Urinary bladder (tissue), 4 donors: ENCODE measurements at places on chromosomes 1 and 21.

GRCh38 chr1:14140831-14141401 is 440.9 kb downstream of the PRDM2 start:
- DNase-seq, result no peak

DNA sequence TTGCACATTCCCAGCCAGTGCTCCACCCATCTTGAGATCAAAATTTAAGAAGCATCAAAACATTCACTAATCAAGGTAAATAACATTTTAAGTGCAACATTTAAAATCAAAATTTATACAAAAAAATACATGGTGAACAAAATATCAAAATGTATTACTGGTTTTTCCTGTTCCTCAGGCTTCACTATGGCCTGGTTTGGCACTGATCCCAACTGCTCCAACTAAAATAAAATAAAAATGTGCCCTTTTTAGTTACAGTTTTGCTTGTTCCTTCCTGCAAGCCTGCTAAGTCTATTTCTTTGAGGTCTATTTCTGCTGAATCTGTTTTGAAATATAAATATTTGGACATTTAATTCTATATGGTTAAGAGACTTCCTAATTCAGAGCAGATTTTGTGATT is 54.9 kb downstream of the ADAMTS1 start:
- DNase-seq, result no peak

- no peak for DNase-seq
Measured at GRCh38 chr1:184272175-184272866, 114.5 kb upstream of the C1orf21 start.

- peak; percentile 52 for DNase-seq
Measured at GRCh38 chr1:161305867-161306519, 3.8 kb downstream of the MPZ start.

DNA sequence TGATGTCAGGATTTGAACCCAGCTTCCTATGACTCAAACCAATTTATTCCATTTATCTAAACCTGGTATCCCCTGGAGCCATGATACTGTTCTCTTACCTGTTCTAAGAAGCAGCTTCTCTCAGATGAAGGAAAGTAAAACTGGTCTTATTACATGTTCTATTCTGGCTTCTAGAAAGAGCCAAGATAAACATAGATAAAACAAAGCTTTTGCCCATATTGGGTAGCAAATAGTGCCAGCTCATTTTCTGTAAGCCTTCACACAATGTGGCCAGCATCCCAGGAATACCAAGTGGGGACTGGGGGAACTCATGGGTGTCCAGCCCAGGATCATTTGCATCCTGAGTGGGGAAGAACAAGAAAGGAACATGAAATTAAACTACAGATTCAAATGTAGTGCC is 53.5 kb upstream of the EPHA8 start:
- DNase-seq, result no peak

GRCh38 chr1:220751111-220751510 is 3.0 kb downstream of the MTARC2 start:
- no peak for DNase-seq

DNA sequence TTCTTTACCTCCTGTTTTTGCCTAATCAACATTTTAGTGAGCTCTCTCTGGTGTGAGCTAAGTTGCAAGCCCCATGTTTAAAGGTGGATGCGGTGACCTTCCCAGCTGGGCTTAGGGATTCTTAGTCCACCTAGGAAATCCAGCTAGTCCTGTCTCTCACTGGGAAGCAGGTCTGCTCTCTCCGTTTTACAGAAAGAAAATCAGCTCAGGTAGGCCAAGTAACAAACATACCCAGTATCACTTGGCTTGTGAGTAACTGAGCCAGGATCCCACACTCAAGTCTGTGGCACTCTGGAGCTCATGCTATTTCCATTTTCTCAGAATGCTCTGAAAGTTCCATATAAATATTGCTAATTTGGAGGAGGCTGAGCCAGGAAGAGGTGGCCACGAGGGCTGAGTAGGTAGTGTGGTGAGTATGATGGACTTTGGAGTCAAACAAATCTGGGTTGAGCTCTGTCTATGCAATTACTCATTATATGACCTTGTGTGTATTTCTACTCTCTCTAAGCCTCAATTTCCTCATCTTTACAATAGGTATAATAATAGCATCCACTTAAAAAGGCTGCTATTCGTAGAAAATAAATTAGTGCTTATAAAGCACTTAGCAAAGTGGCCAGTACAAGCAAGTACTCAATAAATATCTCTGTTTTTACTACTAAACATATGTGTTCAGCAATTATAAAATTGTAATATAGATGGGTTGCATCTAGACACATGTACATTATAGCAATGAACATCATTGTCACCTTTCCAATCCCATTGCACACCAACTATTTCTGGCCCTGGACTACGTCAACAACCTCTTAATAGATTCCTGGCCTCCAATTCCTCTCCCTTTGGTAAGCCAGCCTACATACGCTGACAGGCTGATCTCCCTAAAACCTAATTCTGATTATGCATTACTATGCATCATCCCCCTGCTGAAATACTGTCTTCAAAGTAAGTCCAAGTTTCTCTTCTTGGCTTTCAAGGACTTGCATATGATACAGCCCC is 32.7 kb upstream of the DHCR24 start:
- no peak for DNase-seq

GRCh38 chr1:205709059-205709398 is 28.7 kb upstream of the SLC45A3 start:
- DNase-seq, result no peak

- peak; percentile 35 for DNase-seq
Measured at GRCh38 chr1:63799820-63800219, 26.0 kb downstream of the ROR1 start.

DNA sequence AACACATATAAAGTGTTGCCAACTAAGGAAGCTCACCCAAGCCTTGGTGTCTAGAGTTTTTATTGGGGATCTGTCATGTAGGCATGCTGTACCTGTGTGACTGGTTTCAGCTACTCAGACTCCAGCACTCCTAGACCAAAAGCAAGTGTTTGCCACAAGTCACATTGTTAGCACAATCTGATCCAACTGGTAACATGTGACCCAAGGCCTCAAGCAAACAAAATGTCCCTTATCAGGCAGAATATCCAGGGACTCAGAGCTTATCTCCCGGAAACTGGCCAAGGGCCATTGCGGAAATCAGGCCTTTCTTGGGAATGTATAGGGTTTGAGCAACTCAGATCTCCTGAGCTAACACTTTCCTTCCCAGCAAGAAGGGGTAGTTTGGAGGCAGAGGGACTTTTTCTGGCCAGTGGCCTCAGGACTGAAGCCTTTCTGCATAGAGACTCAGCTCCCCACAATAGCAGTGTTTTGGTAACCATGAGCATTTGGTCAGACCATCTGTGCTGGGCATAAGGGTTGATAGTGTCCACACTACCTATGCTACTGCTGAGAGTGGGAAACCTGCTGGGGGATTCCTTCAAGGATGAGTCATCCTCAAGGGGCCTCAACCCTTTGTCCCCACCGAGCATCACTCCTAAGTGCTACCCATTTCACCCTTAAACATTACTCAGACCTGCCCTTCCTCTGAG is 29.6 kb downstream of the NHLH2 start:
- DNase-seq, result no peak

DNA sequence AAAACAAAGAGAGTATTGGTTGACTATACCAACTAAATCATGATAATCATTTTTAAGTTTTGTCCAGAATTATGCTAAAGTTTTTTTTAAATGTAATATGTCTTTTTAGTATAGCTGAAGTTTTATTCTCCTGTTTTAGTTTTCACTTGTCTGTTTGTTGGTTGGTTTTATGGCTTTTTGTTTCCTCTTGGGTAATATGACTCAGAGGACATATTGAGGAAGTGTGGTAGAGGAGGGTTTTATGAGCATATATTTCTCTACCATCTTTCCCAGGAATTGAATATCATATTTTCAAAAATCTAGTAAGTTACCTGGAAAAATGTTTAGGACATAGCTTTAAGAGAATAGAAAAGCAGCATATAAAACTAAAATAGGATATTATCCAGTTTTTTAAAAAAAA is 68.6 kb upstream of the MCOLN3 start:
- no peak for DNase-seq

- no peak for DNase-seq
Measured at GRCh38 chr1:117639741-117640140, 33.9 kb downstream of the TENT5C start.

GRCh38 chr21:45013260-45013841 is 61.0 kb upstream of the ADARB1 start:
- no peak for DNase-seq

- no peak for DNase-seq
Measured at GRCh38 chr1:10471411-10472219, 714 bp downstream of the DFFA start.

- DNase-seq, result no peak
Measured at GRCh38 chr21:36656138-36656537, 42.8 kb upstream of the SIM2 start.

- no peak for DNase-seq
Measured at GRCh38 chr1:228687587-228687986, 47.7 kb upstream of the RHOU start.

GRCh38 chr21:29174607-29175013 is 44.2 kb downstream of the MAP3K7CL start:
- DNase-seq, result no peak

- DNase-seq, result no peak
Measured at GRCh38 chr1:69657971-69658370, 90.2 kb downstream of the LRRC7 start.

DNA sequence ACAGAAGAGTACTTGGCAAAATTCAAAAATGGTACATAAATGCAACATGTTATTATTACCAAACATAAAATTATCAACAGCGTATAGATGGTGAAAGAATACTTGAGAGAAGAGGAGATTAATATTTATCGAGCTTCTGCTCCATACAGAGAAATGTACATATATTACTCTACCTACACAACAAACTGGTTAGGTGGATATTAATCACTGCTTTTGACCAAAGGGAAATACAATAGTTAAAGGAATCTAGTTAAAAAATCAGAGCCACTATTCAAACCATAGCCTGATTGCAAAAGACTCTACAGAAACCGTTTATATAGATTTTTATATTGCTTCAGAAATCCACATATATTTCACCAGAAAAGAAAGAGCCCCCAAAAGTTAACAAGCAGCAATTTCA is 379.3 kb upstream of the PRMT6 start:
- no peak for DNase-seq

GRCh38 chr1:156865258-156865657 is 4.6 kb downstream of the NTRK1 start:
- DNase-seq, result no peak

GRCh38 chr1:46691997-46692790 is 20.5 kb downstream of the TEX38 start:
- DNase-seq, result no peak

- DNase-seq, result no peak
Measured at GRCh38 chr1:96016219-96016618, 705.4 kb upstream of the PTBP2 start.

GRCh38 chr1:10980094-10980577 is 32.3 kb upstream of the TARDBP start:
- DNase-seq, result no peak
